Fibroblast of mammary gland (primary cell): ENCODE measurements at places on chromosomes 2 and 18.

- no peak for DNase-seq
Observed at GRCh38 chr2:112973156-112973555, 4.7 kb upstream of the IL36G start.

- peak; percentile 61 for DNase-seq
Observed at GRCh38 chr2:36672199-36672598, 24.3 kb upstream of the VIT start.

- no peak for DNase-seq
Observed at GRCh38 chr2:189762229-189762550, 402 bp downstream of the OSGEPL1 start.

- DNase-seq = no peak
Observed at GRCh38 chr2:239846789-239847676, 178.1 kb downstream of the NDUFA10 start.

GRCh38 chr2:63051795-63052333 lies 1.2 kb downstream of the OTX1 start:
- no peak for DNase-seq

DNA sequence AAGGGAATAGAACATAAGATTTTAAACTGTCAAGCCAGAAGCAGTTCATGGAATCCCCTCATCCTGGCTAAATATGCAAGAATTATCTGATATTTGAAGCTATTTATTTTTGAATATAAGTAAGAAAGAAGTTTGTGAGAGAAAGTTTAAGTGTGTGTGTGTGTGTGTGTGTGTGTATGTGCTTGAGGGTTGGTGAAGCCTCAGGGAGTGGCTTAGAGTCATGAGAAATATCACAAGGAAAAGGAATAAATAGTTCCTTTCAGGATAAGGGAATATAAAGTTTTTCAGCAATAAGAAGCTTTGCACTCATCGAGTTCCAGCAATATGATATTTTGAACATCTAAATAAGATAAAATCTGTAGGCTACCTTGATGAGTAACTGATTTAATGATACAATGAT lies 359.6 kb downstream of the MEIS1 start:
- no peak for DNase-seq

DNA sequence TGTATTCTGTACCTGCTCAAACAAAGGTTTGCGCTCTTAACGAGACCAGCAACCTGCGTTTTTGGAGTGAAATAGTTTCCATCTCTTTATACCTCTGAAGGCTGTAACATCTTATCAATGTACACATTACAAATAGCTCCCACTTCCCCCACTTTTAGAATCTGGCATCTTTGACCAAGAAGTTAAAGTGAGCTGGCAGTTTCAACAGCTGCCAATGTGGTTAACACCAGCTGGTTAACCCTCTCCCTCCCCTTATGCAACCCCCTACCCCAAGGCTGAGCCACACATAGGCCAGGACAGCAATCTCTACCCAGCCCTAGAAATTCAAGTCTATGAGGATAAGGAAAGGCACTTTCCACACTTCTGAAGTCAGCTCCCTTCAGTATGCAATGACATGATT lies 2.2 kb upstream of the SERTAD2 start:
- no peak for DNase-seq

DNA sequence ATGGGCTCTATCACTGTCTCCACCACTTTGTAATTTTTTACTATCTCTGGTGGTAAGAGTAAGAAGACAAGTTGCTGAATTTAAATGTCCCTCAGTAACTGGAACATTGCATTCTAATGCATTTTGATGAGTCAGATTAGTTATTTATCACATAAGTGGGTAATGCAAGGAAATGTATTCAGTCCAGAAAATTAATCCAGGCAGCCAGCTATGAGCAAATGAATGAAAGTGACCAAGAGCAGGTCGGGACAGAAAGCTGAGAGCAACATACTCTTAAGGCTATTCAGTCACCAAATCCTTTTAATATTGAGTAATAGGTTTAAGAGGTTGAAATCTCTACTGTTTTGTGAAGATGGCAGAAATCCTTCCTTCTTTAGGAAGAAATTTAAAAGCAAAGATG lies 265.5 kb upstream of the PARD3B start:
- peak; percentile 26 for DNase-seq
